Stimulated activated CD4-positive, alpha-beta T cell treated with anti-CD3 and anti-CD28 coated beads, Interleukin-15, amount 100 ng/mL, for 48 hours (primary cell): ENCODE measurements at places on chromosomes 6 and 20.

DNA sequence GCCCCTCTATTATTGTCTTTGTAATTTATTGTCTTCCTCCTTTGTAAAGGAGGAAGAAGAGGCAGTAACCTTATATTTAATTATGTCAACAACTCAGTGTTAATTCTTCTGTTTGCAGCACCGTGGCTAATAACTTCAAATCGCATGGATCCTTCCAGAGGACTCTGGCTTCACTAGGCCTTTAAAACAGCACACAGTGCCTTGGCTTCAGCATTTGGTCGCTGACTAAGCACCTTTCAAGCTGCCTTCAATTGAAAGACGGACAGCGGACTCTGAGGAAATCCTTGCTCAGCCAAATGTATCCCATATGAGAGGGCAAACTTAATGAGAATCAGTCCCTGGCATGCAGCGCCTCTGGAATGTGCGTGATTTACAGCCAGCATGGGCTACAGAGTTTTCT, 64.2 kb downstream of the SGK1 start:
- no peak for DNase-seq

DNA sequence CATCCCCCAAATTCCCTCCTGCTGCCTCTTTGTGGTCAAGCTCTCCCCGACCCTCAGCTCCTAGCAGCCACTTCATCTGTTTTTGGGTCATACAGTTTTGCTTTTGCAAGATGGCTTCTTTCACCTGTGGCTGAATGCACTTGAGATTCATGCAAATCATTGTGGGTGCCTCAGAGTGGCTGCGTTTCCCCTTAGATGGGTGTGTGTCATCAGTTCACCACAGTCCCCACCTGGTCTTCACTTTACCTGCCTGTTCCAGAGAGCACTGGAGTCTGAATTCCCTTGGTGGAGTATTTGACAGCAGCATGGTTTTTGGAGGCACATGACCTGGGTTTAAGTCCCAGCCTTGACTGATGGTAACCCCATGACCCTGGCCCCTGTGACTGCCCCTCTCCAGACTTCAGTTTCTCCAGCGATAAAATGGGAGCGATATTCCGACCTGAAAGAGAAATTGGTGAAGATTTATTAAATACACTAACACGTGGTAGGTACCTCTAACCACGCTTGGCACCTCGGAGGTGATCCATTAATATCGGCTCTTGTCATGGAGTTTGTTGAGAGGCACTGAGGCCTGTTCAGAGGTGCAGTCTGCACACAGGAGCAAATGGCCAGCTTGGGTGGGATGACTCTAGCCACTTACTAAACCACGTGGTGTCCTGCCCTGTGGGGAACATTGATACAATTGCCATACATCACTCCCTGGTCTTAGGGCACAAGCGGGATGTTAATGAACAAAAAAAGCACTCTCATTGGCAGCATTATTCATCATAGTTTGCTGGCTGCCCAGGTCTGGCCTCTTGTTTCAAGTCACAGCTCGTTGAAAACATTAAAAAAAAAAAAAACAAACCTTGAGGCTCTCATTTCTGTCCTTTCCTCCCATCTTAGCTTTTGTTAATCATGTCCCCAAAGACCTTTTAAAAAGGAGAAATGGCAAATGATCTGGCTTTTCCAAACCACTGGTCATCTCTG, 167.2 kb upstream of the KCNG1 start:
- no peak for DNase-seq

DNA sequence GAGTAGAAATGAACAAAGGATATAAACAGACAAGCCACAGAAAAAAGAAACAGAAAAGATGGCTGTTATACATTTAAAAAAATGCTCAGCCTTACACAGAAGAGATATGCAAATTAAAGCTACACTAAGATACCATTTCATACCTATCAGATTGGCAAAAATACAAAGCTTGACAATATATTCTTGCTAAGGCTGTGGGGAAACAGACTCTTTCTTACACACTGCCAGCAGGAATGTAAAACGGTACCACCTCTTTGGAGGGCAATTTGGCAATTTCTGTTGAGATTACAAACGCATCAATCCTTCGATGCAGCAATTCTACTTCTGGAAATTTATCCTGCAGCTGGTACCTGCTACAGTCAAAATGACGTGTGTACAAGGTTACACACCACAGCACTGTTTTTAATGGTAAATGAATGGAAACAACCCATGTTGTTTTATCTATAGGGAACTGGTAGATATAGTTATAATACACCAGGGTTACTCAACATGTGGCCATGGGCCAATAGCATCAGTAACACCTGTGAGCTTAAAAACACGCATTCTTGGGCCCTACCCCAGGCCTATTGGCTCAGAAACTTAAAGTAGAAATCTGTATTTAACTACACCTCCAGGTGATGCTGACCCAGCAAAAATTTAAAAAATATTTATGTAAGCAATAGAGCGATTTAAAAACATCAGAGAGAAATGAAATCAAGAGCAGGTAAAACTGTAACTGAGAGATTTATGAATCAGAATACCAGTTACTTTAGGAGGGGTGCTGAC, 53.3 kb downstream of the TRAM2 start:
- DNase-seq: no peak

GRCh38 chr6:68635706-68636513, 828 bp downstream of the ADGRB3 start:
- DNase-seq: no peak

DNA sequence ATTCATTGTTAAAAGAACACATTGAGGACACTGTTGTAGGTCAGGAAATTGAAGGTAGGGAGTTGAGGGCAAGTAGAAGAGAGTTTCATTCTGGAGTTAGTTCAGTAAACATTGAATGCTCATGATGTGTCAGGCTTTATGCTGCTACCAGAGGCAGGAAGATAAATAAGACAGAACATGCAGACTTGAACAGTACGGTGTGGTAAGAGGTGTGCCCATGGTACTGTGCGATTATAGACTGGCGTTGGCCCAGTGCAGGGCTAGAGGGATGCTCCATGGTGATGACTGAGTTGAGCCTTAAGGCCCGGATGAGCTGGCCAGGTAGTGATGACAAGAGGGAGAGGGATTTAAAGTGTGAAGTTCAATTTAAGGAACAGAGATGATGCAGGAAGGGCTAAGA, 50.8 kb downstream of the CARMIL1 start:
- no peak for DNase-seq

DNA sequence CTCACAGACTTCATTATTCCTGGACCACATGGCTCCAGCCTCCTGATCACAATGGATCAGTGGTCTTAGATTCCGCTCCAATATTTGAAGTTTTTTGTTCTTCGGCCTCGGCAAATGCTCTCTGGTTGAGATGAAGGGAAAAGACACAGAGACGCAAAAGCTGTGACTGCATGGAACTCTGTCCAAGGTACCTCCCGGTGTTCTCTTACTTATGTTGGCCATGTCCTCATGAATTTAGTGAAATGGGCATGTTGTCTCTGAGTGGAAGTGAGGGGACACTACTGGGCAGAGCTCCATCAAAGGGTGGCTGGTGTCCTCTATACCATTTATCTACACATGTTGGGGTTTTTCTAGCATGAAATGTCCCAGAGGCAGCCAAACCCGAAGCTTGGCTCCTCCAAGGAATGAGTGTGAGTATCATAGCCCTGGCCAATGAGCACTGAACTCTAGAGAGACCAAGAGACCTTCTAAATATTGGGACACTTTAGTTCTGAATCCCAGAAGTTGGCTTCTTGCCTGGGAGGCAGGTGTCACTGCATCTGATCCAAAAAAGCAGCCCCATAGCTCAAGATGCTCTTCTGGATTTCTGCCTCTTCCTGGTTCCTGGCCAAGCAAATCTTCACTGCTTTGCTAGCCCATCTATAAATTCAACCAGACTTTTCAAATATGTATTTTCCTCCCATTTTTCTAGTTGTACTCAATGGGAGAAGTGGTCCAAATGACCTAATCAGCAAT, 34.1 kb downstream of the HLA-G start:
- DNase-seq: no peak
